ENCODE measurements at places on chromosomes 2 and 18.

DNA sequence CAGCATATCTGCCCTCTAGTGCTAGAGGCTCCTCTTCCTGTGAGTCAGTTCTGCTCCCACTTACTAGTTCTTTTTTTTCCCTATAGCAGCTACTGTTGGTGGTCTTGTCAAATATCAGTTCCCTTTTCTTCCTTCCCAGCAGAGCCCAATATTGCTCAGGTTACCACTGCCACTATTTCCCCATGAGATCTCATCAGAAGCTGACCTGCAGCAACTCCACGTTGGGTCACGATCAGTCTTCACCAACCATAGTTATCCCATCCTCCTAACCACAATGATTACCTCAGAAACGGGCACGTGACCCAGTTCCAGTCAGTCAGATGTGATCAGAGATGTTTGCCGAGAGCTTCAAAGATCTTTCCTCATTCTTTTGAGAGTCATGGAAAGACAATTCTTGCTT, 59.7 kb upstream of the CAPN13 start:
- DNase-seq, result no peak

- DNase-seq, result no peak
Measured at GRCh38 chr2:202023198-202023903, 10.3 kb upstream of the FZD7 start.

DNA sequence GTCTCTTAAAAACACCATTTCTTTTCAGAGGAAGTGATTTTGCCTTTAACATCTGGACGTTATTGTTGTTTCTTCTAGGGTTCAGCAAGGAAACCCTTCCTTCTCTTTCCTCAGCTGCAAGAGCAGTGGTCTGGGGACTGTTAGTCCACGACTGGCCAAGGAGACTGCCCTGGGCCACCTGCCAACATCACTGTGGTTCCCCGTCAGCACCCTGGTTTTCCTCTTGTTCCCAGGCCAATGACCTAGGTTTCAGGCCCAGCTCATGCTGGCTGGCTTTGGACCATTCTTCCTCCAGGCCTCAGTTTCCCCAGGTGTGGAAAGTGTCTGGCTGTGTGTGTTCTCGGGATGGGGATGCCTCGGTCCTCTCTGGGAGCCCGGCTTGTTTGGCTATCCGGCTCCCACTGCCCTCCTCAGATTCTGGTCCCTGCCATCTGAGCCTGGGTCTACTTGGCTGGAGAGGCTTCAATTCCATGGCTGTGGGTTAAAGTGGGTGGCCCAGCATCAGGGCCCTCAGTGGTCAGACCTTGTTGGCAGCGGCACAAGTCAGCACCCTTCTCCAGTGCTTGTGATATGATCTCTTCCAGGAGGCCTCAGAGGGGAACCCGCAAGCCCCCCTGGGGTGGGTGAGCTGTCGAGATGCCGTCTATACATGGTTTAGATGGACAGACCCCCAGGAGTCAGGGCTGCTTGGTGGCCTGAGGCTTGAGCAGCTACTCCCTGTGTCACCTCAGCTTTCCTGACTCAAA, 234.3 kb upstream of the HS6ST1 start:
- DNase-seq, result no peak

- DNase-seq, result no peak
Measured at GRCh38 chr2:130795431-130795830, 40.1 kb downstream of the AMER3 start.

DNA sequence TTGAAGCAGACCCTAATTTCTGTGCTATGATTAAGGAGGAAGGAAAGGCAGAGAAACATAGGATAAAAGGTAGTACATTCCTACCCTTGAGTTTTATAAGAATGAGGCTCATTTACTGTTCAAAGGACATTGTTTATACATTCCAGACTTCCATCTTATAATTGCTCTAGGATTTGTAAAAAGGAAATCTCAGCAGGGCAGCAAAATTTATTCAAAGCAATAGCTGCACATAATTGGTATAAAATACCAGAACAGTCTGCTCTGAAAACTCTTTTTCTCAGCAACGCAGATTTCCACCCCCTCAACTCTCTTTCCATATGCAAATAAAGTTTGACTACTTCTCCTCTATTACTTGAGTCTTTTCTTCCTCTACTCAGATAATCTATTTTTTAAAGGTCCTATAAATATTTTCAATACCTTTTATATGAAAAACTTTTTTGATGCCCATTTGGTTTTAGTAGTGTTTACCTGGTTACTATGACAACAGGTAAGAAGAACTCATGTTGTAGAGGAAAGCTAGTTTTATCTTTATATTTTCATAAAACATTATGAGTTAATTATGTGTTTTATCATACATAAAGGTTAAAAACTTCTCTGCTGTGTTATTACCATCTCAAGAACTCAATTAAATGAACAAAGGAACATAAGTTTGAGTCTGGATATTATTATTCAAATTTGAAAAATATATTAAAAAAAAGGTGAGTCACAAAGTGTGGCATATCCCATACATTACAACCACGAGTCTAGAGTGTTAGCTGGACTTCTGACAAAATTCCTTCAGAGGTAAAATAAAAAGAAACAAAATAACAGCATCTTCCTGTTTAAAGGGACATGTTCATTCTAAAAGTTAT, 19.9 kb downstream of the RBMS1 start:
- no peak for DNase-seq

DNA sequence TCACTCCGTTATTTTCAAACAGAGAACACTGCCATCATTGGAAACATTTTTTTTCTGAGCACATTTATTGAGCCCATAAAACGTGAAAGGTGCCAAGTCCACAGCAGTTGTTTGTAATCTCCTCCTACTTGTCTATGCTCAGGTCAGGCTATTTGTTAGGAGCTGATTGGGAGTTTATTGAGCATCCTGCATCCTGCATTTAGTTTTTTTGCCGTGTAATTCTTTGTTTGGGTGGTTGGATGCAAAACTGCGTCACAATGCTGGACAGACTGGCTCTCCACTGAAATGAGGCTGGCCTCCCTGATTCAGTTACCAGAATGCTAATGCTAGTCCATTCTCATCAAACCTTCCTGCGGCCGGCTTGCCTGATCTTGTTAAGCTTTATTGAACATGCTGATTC, 71.4 kb downstream of the RAPGEF4 start:
- no peak for DNase-seq

DNA sequence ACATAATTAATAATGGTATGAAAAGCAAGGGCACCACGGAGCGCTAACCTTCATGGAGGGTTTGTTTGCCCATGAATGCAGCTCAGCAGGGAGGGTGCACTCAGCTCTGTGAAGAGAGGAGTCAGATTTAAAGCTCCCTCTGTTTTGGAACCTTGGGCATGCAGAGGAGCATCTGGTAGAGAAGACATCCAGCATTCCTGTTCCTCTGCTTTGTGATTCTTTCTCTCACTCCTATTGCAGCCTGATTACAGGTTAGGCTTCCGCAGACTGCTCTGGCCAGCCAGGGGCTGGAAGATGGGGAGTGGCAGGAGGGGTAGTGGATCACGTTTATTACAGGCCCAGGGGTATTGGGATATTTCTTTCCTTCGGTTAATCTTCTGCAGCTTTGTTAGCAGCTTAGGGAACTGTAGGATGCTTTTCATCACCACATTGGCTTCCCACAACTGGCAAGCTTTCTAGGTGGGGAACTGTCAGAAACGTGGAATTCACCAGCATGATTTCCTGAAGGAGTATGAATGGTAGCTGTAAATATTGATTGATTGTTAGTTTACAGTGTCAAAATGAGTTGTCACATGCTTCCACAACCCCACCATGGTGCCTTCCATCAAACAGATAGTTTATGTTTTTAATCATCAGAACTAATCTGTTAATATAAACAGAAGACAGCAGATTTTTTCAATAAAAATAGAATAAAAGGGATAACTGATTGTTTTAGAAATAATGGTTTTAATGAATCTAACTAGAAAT, 201.1 kb downstream of the VAPA start:
- no peak for DNase-seq

GRCh38 chr18:23935804-23936203, 78.8 kb upstream of the TTC39C start:
- DNase-seq, result no peak

GRCh38 chr18:34752056-34752455, 42.0 kb downstream of the DTNA start:
- no peak for DNase-seq

DNA sequence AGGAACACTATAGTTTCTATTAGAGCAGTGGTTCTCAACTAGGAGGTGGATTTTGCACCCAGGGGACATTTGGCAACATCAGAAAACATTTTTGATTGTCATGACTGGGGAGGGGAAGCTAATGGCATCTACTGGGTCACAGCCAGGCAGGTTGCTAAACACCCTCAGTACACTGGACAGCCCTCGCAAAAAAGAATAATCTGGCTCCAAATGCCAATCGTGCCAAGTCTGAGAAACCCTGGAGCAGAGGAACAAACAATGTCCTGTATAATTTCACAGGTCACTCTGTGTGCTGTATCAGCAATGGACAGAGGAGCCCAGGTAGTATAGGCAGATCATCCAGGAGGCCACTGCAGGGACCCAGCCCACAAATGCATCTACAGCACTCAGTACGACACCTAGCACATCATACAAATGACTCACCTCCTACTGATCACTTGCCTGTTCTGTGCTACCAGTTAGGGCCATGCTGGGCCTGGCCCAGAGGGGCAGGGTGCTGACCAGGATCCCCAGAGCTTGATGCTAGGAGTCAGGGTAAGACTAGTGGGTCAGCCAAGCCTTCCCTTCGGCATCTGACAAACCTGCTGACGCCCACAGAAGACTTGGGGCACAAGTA, 37.6 kb downstream of the SFXN5 start:
- no peak for DNase-seq

GRCh38 chr2:226845386-226846116, 9.7 kb downstream of the RHBDD1 start:
- no peak for DNase-seq

DNA sequence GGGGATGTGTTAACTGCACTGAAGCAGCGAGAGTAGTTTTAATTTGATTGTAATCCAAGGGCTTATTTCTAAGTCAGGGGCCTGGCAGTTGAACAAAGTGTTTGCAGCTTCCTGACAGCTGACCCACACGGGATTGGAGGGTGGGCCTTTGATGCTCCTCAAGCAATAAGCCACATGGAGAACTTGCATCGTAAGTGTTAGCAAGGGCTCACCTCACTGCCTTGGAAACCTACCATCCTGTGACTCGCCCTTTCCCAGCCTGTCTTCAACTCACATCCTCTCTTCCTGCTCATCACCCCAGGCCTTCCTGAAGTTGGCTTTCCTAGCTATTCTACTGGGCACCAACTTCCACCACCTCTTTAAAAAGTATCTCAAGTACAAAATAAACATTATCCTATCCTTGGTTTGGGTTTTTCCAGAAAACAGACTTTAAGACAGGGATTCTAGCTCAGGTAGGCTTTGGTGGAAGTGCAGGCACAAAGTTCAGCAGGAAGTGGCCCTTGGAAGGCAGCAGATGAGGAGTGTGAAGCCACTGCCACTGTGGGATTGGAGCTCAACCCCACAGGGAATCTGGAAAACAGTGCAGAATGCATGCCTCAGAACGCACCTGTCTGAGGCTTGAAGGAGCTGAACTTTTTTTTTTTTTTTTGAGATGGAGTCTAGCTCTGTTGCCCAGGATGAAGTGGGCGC, 31.6 kb downstream of the B3GNT2 start:
- DNase-seq, result no peak

DNA sequence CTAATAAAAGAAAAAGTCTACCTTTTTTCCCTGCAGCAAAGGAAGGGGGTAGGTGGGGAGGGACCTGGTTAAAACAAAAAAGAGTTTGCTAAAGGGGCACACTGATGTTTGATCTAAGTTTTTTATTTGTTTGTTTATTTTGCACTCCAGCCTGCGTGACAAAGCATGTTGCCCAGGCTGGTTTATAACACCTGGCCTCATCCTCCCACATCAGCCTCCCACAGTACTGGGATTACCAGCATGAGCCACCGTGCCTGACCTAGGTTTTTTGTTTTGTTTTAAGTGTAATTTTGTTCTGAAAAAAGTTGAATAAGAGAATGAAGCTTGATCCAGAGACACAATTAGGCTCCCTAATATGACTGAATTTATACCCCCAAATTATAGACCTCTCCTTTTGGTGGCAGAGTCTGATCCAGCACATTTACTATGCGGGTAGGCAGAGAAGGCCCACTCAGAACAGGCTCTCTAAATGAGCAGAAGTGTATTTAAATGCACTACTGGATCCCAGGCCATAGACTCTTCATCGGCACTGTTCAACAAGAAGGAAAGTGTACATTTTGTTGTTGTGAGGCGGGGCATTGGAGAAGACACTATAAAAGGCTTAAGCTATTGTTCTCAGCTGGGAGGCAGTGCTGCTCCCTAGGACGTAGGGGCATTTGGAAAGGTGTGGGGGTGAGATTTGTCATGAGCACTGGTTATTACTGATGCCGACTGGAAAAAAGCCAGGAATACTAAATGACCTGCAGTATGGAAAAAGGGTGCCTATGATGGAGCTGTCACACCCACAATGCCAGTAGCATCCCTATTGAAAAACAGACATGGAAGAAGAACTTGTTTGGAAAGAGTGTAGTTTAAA, 32.4 kb downstream of the MRPS9 start:
- DNase-seq, result no peak

- no peak for DNase-seq
Measured at GRCh38 chr2:147156970-147157369, 687.9 kb upstream of the ACVR2A start.

- no peak for DNase-seq
Measured at GRCh38 chr18:79866889-79867574, 69.3 kb downstream of the KCNG2 start.

DNA sequence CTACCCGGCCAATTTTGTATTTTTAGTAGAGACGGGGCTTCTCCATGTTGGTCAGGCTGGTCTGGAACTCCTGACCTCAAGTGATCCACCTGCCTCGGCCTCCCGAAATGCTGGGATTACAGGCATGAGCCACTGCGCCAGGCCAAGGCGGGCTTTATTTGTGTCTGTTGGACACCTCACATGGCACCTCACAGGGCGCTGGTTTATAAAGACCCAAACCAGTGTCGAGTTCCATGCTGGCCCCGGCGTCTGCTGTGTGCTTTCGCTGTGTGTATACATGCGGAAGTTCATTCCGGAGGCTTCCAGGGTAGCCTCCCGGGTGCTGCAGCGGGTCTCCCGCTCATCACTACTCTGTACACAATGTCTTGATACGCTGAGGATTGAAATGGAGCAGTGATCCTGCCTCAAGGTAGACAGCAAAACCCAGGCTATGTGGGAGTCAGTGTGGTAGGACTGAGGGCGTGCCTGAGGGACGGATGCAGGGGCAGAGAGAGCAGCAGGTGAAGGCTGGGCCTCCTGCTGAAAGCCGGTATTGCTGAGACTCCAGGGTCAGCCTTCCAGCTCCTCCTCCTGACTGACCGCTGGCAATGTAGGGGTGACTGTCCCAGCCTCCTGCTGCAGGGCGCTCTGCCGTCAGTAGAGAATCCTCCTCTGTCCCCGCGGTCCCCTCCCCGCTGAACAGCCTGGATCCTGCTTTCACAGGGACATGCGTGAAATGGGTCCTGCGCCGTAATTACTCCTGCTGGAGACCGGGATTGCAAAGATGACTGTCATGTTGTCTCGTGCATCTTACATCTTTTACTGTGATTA, 22.7 kb downstream of the LDLRAD4 start:
- DNase-seq, result no peak
